ENCODE measurements at places on chromosomes 7 and 10.

GRCh38 chr10:123782549-123782948 lies 109.1 kb downstream of the CPXM2 start:
- DNase-seq: no peak

DNA sequence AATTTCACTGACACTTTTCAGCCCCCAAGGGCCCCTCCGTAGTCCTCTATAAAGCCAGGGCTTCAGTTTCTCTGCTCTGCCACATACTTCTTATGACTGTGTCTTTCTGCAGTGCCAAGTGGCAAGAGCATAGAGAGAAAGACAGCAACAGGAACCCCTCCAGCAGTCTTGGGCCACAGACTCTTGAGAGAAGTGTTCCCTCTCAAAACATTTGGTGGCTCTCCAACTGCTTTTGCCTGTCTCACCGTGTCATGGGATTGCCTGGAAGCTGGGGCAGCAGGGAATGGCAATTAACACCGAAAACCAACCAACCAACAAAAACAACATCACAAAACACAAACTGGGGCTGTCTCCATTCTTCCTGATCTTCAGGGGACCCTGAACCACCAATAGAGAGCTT lies 73.8 kb upstream of the ELN start:
- DNase-seq: no peak

DNA sequence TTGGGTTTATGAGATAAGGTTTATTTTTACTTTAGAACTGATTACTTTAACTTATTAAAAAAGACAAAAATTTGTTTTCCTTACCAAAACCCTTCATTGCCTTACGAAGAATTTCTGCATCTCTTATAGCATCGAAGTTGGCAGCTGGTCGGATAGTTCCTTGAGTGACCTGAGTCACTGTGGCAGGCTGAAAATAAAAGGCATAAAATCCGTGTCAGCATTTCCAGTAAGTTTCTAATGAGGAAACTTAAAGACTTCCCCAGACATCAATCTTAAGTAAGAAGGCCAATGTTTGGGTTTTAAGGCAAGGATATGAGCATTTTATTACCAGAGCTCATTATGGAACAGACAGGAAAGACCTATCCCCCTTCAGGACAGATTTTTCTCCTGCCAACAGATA lies 25.6 kb downstream of the ANXA7 start:
- DNase-seq: no peak

DNA sequence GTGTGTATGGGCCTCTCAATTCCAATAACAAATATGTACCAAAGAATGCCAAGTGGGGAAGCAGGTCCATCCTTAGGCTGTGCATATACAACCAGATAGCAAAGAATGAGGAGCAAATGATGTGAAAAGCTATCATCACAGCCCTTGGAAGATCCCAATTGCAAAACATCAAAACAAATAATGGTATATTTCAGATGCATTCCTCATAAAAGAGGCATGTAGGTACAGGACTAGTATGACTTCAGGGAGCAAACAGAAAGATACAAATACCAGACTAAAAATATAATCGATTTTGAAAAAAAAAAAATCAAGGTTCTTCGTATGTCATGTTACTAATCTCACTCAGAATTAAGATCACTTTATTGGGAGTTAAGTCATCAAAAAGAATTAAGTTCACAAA lies 18.5 kb upstream of the SPOCK2 start:
- DNase-seq: no peak

GRCh38 chr7:70763961-70764691 lies 367.8 kb upstream of the GALNT17 start:
- no peak for DNase-seq

DNA sequence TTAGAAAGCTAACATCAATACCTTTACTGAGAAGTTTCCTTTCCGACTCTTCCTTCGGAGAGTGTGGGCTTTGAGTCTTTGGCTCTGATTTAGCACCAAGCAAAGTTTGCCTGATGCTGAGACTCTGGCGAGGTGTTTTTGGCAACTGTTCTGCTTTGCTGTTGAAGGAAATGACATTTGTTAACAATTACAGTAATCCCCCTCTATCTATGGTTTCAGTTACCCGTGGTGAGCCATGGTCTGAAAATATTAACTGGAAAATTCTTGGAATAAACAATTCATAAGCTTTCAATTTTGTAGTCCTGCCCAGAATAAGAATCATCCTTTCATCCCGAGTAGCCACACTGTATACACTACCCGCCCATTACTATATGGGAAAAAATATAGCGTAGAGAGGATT lies 126.3 kb downstream of the ARHGAP21 start:
- DNase-seq: no peak

- DNase-seq: no peak
Observed at GRCh38 chr7:151717415-151717814, 159.5 kb downstream of the PRKAG2 start.

DNA sequence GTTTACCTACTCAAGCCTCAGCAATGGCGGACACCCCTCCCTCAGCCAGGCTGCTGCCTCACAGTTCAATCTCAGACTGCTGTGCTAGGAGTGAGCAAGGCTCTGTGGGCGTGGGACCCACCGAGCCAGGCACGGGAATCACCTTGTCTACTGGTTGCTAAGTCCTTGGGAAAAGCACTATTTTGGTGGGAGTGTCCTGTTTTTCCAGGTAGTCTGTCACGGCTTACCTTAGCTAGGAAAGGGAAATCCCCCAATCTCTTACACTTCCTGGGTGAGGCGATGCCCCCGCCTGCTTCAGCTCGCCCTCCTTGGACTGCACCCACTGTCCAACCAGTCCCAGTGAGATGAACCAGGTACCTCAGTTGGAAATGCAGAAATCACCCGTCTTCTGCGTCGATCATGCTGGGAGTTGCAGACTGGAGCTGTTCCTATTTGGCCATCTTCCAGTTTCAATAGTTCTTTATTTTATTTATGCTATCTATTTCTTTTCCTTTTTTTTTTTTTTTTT lies at the start of gene HYAL4:
HYAL4 (plus strand) TSS at position 458 of the 508 bp plus-strand sequence. CDS start 23,105 bp downstream, outside the sequence.
- no peak for DNase-seq

GRCh38 chr10:123855008-123855684 lies 36.5 kb downstream of the CPXM2 start:
- DNase-seq: no peak

DNA sequence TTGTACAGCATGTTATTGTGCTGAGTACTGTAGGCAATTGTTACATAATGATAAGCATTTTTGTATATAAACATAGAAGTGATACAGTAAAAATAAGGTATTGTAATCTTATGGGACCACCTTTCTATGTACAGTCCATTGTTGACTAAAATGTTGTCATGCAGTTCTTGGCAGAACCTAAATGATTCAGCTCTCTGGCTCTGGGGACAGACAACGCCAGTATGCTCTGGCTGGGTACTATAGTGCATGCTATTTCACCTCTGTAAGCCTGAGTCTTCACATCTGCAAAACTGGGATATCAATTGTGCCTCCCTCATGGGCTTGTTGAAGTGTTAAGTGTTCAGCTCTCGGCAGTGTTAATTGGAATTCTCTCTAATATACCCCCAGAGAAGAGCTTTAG lies 674.3 kb downstream of the INHBA start:
- DNase-seq: no peak

GRCh38 chr7:32896564-32897347 lies 5.2 kb upstream of the KBTBD2 start:
- no peak for DNase-seq
